Amniotic stem cell (primary cell): ENCODE measurements at places on chromosomes 16 and 17.
A peak's percentile ranks its signal among the peaks of the same experiment; 100 is the strongest.

DNA sequence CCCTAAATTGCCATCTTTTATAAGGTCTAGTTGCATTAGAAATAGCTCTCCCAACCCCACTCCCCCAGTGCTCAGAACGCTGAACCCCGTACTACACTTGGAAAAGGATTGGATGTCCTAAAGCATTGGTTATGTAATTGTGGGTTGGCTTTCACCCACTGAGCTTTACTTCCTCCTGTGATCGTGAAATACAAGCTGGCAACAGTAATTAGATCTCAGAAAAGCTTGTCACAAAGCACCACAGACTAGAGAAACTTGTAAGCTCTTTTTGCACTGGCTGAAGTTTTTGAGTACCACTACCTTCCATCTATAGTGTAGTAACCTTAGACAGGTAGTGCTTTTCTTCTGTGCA, 54.4 kb downstream of the SIAH1 start:
- no peak for DNase-seq

DNA sequence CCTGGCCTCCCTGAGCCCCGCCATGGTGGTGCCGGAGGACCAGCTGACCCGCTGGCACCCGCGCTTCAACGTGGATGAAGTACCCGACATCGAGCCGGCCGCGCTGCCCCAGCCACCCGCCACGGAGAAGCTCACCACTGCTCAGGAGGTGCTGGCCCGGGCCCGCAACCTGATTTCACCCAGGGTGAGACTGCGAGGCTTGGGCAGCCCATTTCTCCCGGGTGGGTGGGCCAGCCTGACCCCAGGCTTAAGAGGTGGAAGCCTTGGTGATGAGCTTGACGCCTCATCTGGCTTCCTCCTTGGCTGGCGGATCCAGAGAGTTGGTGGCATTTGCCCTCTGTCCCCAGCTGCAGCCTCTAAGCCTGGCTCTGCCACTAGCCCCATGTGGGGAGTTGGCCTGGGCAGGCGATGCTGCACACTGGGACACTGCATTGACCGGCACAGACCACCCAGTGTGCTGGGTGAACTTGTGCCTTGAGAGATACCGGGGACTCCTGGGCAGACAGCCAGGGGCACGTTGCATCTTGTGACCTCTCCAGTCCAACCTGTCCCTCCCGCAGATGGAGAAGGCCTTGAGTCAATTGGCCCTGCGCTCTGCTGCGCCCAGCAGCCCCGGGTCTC, 3.0 kb downstream of the CDT1 start:
- DNase-seq: no peak

DNA sequence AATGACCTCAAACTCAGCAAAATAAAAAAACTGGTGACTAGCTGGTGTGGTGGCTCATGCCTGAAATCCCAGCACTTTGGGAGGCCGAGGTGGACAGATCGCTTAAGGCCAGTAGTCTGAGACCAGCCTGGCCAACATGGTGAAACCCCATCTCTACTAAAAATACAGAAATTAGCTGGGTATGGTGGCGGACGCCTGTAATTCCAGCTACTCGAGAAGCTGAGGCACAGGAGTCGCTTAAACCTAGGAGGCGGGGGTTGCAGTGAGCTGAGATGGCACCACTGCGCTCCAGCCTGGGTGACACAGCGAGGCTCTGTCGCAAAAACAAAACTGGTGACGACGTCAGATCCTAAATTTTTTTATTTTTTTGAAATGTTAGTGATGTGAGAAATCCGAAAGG, 82.6 kb upstream of the TOB1 start:
- no peak for DNase-seq

- no peak for DNase-seq
These were observed 1376.4 kb upstream of the GOT2 start for GRCh38 chr16:60110531-60110930.

- no peak for DNase-seq
These were observed 80.7 kb downstream of the RAB11FIP4 start for GRCh38 chr17:31472137-31472536.

GRCh38 chr16:50653633-50654519, 27.2 kb downstream of the SNX20 start:
- no peak for DNase-seq

- no peak for DNase-seq
These were observed 16.4 kb upstream of the TMED6 start for GRCh38 chr16:69367980-69368379.

GRCh38 chr16:73232555-73233328, 184.8 kb upstream of the ZFHX3 start:
- no peak for DNase-seq

DNA sequence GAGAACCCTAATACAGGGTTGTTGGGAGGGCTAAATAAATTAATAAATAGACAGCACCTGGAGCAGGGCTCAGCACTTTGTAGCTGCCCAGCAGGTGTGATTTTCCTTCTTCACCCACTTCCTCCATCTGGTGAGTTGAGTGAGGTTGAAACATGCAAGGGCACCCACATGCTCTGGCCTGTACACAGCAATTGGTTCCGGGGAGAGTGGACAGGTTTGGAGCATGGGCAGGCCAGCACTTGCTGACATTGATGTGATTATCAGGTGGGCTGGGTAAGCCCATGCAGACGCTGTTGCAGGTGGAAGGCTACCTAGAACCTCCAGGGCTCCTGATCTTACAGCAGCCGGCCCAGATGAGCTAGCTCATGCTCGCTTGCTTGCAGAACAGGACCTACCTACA, 1.3 kb upstream of the MRTFB start:
- no peak for DNase-seq

GRCh38 chr16:54066451-54067105, 220.0 kb downstream of the IRX3 start:
- no peak for DNase-seq

GRCh38 chr17:49260011-49260816, 29.6 kb upstream of the PHOSPHO1 start:
- peak; percentile 24 for DNase-seq

- no peak for DNase-seq
These were observed 5.3 kb upstream of the FOXN1 start for GRCh38 chr17:28500712-28501379.

DNA sequence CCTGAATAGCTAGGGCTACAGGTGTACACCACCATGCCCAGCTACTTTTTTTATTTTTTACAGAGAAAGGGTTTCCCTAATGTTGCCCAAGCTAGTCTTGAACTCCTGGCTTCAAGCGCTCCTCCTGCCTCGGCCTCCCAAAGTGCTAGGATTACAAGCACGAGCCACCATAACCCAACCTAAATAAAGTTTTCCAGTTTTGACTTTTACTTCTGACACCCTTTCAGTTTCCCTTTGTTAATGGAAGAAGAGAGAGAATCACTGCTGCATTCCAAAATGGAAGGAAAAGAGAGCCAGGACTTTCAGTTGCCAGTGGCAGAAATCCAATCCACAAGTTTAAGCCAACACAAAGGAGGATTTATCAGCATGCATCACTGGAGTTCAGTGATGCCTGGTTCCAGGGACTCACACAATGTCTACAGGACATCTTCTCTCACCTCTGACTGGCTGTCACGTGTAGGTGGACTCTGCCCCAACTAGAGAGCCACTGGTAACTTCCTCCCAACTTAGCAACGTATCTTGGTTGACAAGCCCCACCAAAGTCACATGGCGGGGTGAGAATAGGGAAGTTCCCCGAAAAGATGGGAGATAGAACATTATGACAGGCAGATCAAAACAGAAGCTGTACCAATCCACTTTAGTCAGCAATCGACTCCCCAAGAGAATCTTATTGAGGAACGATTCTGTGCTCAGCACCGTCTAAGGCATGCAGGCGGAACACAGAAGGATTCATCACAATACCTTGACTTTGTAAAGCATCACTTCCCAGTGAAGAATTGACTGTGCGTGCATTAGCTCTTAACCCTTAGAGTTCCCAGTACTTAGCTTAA, 46.5 kb downstream of the GAS7 start:
- no peak for DNase-seq

DNA sequence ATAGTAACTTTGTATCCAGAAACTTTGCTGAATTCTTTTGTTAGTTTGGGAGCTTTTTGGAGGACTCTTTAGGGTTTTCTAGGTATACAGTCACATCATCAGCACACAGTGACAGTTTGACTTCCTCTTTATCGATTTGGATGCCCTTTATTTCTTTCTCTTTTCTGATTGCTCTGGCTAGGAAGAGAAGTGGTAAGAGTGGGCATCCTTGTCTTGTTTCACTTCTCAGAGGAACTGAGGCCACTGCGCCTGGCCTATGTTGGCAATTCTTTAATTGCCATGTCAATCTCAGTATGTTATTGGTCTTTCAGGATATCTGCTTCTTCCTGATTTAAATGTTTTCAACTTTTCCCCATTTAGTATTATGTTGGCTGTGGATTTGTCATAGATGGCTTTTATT, 24.6 kb downstream of the ATF7IP2 start:
- no peak for DNase-seq

- DNase-seq: no peak
These were observed 3.0 kb downstream of the ELAC2 start for GRCh38 chr17:13014801-13015200.

DNA sequence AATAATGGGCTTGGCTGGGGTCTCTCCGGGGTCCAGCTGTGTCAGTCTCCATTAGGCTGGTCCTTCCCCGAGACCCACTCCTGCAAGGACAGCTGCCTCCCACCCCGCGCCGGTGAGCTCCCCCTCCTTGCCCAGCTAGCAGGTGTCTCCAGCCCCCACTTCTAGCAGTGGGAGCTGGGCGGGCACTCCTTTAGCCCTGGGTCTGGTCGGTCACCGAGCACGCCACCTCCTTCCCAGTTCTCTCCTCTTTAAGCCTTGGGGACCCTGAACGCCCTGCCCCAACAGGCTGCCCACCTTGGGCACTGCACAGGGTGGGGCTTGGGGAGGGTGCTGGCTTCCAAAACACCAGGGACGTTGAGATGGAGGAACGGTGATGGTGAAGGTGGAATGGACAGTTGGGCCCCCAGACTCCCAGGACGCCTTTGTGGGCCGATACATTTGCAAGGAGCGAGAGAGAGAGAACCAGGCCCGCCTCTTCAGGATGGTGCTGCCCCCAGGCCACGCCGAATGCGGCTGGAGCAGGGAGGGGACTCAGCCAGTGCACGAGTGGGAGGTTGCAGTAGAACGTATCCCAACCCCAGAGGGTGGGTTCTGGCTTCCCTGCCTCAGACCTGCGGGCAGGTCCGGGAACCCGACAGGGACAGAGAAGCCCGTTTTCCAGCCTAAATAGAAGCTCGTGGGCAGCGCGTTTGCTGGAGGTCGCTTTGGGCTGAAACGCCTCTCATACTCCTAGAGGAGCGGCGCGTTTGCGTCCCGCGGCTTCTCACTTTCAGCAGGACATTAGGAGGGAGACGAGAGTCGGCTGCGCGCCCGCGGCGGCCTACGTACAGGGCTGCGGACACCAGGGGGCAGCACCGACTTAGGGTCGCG, 10.7 kb downstream of the TBX2 start:
- DNase-seq: peak; percentile 71

- DNase-seq: no peak
These were observed 21.5 kb downstream of the DCAKD start for GRCh38 chr17:45029758-45030423.

GRCh38 chr17:51443646-51444045, 183.3 kb downstream of the UTP18 start:
- no peak for DNase-seq

- DNase-seq: no peak
These were observed 515 bp upstream of the GOSR2 start for GRCh38 chr17:46922487-46922803.

DNA sequence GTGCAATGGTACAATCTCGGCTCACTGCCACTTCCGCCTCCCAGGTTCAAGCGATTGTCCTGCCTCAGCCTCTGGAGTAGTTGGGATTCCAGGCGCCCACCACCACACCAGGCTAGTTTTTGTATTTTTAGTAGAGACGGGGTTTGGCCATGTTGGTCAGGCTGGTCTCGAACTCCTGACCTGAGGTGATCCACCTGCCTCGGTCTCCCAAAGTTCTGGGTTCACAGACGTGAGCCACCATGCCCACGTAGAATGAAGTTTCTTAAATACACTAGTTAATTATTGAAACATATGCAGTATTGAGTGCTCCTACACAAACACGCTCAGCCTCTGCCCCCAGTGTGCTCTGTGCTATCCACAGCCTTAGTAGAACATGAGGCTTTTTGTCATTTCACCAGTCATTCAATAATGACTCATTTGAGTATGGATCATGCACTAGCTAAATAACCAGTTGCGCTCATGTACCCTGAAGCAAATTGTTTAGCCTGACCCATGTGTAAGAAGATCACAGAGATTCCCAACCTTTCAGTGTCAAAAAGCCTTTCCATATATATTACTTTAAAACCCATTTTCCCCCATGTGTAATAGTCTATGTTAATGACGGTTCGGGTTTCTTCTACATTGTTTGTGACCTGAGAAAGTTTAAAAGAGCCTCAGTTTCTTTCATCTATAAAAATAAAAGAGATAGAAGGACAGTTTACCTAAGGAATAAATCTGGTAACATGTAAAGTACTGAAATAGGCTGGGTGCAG, 49.7 kb downstream of the TUBD1 start:
- DNase-seq: peak; percentile 96

DNA sequence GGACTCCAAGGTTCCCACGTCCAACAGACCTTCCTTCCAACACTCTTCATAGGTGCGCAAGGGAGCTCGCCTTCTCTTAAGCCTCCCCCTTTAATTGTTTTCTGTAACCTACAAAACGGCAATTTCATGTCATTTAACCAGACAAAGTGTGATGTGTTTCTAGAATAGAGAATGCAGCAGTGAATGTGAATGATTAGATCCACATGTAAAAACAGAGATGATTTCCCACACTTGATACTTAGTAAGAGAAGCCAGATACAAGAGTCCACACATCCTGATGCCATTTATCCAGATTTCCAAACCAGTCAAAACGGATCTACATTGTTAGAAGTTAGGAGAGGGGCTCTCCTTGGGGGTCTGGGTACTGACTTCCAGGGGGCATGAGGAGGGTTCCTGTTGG, 89.3 kb downstream of the IRF8 start:
- DNase-seq: no peak

DNA sequence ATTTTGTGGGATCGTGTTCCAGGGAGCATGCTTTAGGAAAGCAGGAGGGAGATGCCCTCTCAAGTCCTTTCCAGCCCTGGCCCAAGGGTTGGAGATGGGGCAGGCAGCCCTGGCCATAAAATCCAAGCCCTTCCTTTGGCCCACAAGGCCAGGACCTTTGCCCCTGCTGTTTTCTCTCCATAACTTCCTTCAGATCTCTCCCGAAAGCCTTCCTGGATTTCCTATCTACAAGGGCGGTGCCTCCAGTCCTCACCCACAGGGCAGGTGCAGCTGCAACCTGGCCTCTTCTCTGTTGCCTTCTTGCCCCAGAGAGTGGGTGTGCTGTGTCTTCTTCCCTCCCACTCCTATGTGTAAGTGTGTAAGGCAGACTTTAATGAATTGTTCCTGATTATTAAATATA, 8.5 kb upstream of the PDP2 start:
- DNase-seq: no peak

GRCh38 chr16:89256651-89257254, 39.2 kb downstream of the ZNF778 start:
- peak; percentile 58 for DNase-seq
